ENCODE measurements at places on chromosomes 11 and 22.
A peak's percentile ranks its signal among the peaks of the same experiment; 100 is the strongest.

DNA sequence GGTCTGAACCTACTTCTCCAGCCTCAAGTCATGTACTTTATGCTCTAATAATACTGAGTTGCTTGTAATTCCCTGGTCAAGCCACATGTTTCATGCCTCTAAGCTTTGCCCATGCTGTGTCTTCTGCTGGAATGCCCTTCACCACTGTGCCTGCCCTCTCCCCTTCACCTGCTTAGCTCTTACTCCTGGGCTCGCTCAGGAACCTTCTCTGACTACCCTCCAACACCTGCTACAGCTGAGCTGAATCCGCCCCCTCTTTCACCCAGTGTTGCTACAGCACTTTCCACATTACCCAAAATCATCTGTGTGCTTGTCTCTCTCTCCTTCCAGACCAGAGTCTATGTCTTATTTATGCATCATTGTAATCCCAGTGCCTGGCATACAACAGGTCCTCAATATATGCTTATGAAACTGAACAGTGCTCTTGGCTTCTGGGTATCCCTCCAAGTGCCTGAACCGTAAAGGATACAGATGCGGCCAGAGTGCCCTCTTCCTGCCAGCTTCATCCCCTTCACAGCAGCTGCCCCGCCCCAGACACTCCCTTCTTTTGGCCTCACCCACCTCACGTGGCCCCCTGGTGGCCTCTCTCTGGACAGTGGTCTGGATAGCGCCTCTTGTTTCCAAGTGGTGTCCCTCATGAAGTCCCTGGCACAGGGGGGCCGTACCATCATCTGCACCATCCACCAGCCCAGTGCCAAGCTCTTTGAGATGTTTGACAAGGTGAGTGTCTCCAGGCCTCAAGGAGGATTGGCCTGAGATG, 7.1 kb downstream of the ABCG4 start:
- DNase-seq = peak; percentile 66

DNA sequence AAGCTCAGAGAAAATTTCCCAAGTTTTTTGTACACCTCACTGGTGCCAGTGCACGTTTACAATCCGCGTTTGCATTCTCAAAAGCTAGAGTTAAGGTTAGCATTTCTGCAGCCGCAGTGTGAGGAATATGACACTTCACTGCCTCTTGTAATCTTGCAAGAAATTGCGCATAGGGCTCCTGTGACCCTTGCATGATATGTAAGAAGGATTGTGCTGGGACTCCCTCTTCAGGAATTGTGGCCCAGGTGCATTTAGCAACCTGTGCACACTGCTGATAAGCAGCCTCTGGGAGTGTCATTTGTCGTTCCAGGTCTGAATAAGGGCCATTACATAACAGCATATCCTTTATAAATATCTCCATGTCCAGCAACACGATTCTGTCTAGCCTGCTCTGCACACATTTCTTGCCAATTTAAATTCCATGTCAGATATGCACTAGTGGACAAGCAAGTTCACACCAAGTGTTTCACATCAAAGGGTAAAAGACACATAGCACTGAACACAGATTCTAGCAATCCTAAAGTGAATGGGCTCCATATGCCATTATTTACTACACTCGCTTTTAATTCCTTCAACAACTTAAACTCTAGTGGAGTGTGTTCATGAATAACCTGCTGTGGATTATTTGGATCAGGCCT, 69.2 kb upstream of the INCENP start:
- DNase-seq = peak; percentile 33

GRCh38 chr11:38598418-38598817, 2000.4 kb upstream of the RAG2 start:
- no peak for DNase-seq

GRCh38 chr11:115623021-115623451, 118.8 kb upstream of the CADM1 start:
- no peak for DNase-seq

DNA sequence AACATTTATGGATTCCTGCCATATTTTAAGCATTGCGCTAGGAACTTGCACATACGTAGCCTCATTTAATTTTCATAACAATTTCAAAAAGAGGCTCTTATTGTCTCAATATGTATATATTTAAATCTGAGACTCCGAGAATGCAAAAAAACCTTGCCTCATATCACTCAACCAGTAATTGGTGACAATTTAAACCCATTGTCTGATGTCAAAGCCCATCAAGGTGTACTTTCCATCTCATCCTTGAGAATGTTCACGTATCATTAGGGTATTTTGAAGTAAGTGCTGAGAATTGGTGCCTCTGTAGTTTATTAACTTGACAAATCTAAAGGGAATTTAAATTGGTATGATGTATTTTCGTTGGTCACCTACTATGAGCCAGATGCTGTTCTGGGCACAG, 136.5 kb downstream of the FAM76B start:
- DNase-seq = no peak

DNA sequence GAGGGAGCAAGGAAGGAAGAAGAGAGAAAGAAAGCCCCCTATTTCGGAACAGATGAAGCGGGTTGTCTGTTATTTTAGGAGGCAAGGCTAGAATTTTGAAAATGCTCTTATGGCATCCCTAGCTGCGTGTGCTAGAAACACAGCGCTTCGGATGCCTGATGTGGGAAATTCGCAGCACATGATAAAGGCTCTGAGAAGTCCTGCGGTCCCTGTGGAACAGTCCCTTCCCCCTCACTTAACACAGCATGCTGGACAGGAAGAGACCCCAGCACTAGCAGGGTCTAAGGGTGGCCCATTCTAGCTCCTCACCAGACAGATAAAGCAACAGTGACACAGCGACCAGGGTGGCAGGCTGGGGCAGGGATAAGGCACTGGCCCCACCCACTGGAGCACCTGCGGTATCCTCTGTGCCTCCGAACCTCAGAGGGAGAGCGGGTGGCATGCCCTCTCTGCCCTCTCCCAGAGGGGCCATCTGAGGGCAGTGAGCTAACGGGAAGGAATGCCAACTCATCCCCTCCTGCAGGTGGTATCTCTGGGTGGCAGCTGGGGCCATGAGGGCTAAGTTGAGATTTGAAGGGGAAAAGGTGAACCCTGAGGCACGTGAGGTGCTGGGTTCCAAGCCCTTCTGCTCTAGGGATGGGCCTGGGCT, 75.7 kb downstream of the SCUBE1 start:
- no peak for DNase-seq

GRCh38 chr11:111528557-111528956, 12.0 kb upstream of the LAYN start:
- no peak for DNase-seq

- DNase-seq = no peak
These were observed 657.7 kb downstream of the OPCML start for GRCh38 chr11:132874638-132875037.

- DNase-seq = peak; percentile 91
These were observed 34.4 kb upstream of the CD5 start for GRCh38 chr11:61067782-61068446.

GRCh38 chr11:76735841-76736240, 47.3 kb upstream of the TSKU start:
- DNase-seq = no peak

GRCh38 chr22:33519071-33519973, 401.0 kb downstream of the LARGE1 start:
- peak; percentile 36 for DNase-seq

- DNase-seq = peak; percentile 78
These were observed 64.6 kb downstream of the FEZ1 start for GRCh38 chr11:125431481-125431880.

DNA sequence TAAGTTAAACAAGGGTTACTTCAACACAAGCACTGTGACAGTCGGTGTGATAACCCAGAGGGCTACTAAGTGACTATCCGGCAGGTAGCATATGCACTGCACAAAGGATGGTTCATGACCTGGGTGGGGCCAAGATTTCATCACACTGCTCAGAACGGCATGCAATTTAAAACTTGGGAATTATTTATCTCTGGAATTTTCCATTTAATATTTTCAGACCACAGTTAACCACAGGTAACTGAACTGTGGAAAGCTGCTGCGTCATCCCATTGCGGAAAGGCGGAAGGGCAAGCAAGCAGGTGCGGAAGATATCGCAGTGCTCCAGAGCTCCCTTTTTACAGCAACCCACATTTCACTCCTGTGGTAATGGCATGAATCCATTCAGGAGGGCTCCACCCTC, 540.8 kb downstream of the INSC start:
- DNase-seq = no peak

GRCh38 chr11:66579017-66579606, 10.7 kb upstream of the CTSF start:
- peak; percentile 80 for DNase-seq

DNA sequence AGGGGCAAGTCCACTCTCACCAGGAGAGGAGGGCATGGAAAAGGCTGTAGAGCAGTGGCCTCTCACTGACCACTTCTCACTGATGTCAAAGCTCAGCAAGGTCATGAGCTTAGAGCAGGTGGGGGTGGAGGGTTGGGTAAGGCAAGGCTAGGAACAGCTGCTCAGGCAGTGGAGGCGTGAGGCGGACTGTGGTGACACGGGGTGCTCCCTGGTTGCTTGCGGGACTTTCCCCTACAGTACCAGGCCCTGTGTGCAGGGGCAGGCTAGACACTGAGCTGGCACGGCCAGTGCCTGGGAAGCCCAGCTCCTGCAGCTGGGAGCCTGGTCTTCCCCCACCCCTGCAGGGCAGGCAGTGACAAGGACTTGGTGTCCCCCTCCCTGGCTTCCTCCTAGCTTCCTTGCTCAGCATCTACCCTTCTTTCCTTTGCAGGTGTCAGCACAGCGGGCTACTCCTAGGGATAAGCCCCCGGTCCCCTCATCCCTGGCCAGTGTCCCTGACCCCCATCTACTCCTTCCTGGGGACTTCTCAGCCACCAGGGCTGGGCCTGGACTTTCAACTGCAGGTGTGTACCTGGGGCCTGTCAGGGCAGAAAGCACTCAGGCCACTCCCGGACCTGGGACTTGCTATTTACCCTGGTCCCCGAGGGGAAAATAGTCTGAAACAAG, 45.6 kb downstream of the PISD start:
- DNase-seq = peak; percentile 45

DNA sequence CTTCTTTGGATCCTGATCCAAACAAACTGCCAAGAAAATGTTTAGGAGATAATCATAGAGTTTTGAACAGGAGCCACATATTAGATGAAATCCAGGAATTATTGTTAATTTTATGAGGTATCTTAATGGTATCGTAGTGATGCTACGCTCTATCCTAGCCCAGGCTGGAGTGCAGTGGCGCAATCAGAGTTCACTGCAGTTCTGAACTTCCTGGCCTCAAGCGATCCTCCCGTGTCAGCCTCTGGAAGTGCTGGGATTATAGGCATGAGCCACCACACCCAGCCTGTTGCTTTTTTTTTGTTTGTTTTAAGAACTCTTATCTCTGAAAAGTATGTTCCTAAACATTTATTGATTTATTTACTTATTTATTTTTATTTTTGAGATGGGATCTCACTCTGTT, 2.4 kb downstream of the GSTT4 start:
- DNase-seq = no peak

Data from WERI-Rb-1 (cell line).